ENCODE measurements at places on chromosomes 5 and 9.

- no peak for DNase-seq
Measured at GRCh38 chr5:173567548-173567947, 48.9 kb downstream of the BOD1 start.

GRCh38 chr9:122261469-122261881 lies 3.2 kb downstream of the RBM18 start:
- peak; percentile 79 for DNase-seq

- DNase-seq = no peak
Measured at GRCh38 chr5:40499518-40500273, 180.0 kb upstream of the PTGER4 start.

GRCh38 chr9:118230329-118230728 lies 526.1 kb downstream of the TLR4 start:
- no peak for DNase-seq

DNA sequence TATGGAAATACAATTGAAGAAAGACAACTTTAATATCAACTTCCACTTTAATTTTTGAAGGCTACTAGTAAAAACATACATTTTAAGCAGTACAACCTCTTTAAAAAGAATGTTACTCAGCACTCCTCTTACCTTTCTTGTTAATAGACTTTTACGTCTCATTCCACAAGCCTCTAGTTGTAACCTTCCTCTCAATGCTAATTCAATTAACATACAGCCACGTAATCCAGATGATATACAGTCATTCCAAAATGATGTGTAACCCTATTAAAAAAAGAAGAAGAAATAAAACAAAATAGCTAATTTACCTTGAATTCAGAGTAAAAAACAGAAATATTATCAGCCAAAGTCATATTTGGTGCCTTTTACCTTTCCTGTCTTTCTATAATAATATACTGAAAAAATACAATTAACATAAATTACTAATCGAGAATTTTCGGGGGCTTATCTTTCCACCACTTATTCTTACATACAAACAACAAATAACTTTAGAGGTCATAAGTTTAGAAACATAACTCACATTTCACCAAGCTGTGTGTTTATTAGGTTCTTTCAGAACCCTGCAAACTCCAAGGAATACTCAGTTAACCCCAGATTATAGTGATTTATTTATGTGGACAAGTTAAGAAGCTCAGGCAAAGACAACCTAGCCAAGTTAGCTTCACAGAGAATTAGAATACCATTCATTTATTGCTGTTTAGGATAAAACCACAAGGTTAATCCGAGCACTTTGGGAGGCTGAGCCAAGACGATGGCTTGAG lies 30.3 kb downstream of the GOLPH3 start:
- DNase-seq = no peak

- DNase-seq = no peak
Measured at GRCh38 chr5:34608859-34609648, 47.1 kb upstream of the RAI14 start.

- no peak for DNase-seq
Measured at GRCh38 chr9:87831159-87831558, 51.5 kb upstream of the SPATA31E1 start.

DNA sequence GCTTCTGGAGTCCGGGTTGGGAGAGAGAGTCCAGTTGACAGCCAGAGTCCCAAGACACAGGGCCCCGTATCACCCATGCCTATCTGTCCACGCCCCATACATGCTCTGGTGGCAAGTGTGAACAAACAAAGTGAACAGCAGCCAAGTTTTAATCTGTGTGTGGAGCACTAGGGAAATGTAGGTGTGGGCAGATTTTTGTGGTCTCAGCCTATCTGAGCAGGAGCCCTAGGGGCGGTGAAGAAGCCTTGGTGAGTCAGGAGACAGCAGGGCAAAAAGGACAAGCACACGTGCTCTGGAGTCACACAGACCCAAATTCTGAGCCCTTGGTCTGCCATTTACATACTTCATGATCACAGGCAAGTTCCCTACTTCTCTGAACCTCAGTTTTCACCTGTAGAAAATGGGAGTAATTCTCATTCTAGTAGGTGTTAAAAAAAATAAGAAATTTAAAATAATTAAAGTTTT lies 23.2 kb downstream of the EGR1 start:
- no peak for DNase-seq
